ENCODE measurements at places on chromosomes 5 and 9. TPM values are rescaled to one million over a fixed set of nuclear protein-coding genes. Genes with fewer than 3 reads are reported as not detected.

The PCDHB16 gene
- 8.0 TPM for total RNA-seq

DNA sequence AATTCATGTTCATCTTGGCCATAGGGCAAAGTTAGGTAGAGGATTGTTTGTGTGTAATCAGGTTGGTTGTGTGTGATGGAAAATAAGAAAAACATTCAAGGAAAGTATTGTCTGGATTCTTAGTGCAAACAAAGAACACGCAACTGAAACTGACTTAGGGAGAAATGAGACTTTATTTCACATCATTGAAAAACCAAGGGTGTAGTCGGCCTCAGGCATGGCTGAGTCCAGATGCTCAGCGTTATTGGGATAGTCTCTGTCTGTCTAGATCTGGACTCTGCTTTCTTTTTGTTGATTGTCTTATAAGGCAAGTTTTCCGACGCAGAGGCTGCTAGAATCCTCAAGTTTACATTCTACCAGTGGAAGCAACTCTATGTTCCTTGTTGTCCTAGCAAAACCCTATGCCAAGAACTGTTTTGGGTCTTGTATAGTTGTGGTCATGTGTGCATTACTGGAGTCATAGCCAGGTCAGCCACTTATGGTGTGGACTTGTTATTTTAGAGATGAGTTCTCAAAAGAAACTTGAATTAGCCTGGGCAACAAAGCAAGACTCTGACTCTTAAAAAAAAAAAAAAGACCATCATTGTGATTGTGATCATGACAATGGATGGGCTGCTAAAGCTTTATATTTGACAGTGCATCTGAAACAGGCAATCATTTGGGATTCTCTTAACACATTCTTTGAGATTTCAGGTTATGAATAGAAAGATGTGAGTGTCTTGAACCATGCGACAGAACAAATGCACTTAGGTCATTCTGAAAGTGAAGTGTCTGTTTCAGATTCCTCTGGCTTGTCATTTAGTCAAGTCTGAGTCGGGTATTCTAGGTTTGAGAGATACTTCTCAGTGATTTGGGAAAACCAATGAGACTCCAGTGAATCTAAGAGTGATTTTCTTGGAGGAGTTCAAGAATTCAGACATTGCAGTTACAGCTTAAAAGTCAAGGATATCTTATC, 82.6 kb downstream of the DOCK2 start:
- H3K36me3 ChIP-seq = no peaks in the 10 kb centered on the region
- no peak overlapping the region for H3K4me3 ChIP-seq
- no peaks in the 10 kb centered on the region for H3K27me3 ChIP-seq
- DNase-seq = no peak

GRCh38 chr9:126481862-126482261, 131.9 kb upstream of the LMX1B start:
- DNase-seq = no peak
- no peak overlapping the region for H3K4me3 ChIP-seq
- no peak overlapping the region for H3K27ac ChIP-seq
- H3K27me3 ChIP-seq = no peaks in the 10 kb centered on the region

DNA sequence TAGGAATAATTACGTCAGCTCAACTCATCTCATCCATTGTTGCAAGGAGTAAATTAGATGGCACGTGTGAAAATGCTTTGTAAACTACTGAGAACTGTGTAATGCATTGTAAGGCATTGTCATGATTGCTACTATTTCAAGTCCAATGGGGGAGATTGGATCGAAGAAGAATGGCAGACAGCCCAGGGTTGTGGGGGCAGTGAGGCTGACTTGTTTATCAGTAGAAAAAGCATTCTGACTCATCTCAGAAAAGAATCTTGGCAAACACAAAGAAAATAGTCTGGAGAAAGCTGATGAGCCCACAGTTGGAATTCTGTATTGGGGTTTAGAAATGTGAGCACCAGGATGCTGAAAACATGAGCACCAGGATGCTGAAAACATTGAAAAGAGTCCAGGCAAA, 28.0 kb upstream of the DAP start:
- H3K4me1 ChIP-seq = 0 out of 2 replicates have a peak, but pooled peaks cover 1% of the 10 kb centered on the region
- no peak overlapping the region for H3K4me3 ChIP-seq
- no peaks in the 10 kb centered on the region for H3K36me3 ChIP-seq
- no peak overlapping the region for H3K27ac ChIP-seq
- H3K27me3 ChIP-seq = no peaks in the 10 kb centered on the region

The SREK1 gene
- total RNA-seq = 59.6 TPM

- no peaks in the 10 kb centered on the region for H3K27me3 ChIP-seq
- H3K27ac ChIP-seq = no peak overlapping the region
- H3K36me3 ChIP-seq = no peaks in the 10 kb centered on the region
- DNase-seq = no peak
- H3K4me1 ChIP-seq = no peaks in the 10 kb centered on the region
- no peak overlapping the region for H3K4me3 ChIP-seq
These were observed 189.5 kb downstream of the TMEM38B start for GRCh38 chr9:105883847-105884246.

DNA sequence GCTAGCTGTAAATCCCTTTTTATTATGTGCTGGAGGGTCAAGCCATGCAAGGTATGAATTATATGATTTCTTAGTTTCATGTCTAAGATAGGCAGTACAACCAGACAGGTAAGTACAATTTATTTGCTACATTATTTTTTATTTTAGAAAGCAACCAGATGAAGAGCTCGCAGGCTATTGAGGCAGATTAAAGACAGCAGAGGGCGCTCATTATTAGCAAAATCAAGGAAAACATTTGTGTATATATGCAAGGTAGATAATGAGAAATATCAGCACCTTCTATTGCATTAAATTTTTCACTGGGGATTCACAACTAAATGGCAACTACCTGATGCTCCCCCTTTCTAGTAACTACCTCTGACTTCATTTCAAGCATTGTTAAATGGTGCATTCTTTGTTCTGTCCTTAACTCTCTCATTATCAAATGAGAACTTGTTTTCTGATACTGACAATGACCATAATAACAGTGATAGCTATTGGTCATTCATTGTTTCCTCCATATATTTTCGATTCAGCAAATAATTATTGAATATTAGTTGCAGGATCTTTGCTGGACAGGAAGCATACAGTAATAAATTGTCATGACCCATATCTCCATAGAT, 8.6 kb downstream of the SCGB3A2 start:
- no peaks in the 10 kb centered on the region for H3K36me3 ChIP-seq
- H3K27me3 ChIP-seq = no peaks in the 10 kb centered on the region
- no peak for DNase-seq
- no peak overlapping the region for H3K27ac ChIP-seq
- H3K4me1 ChIP-seq = peaks cover 5% of the 10 kb centered on the region
- no peak overlapping the region for H3K4me3 ChIP-seq

The CD74 gene
- 19.9 TPM for total RNA-seq

DNA sequence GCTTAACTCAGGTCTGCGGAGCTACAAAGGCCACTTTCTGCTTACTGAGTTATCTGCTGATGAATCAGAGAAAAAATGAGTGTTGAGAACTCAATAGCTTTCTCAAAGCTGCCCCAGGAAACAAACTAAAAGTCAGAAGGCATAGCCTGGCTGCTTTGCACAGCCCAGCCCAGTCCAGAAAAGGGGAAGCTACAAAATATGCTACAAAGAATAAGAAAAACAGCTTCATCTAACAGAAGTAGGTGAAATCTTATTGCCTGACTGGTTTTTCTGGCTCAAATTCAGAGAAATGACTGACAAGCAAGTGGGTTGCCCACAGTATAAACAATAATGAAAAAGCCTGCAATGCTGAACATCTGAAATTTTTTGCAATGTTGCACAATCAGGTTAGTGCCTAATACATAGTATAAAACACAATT, 156.2 kb downstream of the PPP2R2B start:
- H3K27me3 ChIP-seq = no peaks in the 10 kb centered on the region
- no peak overlapping the region for H3K27ac ChIP-seq
- no peaks in the 10 kb centered on the region for H3K4me1 ChIP-seq

The SPRY4 gene
- 92.4 TPM for total RNA-seq

DNA sequence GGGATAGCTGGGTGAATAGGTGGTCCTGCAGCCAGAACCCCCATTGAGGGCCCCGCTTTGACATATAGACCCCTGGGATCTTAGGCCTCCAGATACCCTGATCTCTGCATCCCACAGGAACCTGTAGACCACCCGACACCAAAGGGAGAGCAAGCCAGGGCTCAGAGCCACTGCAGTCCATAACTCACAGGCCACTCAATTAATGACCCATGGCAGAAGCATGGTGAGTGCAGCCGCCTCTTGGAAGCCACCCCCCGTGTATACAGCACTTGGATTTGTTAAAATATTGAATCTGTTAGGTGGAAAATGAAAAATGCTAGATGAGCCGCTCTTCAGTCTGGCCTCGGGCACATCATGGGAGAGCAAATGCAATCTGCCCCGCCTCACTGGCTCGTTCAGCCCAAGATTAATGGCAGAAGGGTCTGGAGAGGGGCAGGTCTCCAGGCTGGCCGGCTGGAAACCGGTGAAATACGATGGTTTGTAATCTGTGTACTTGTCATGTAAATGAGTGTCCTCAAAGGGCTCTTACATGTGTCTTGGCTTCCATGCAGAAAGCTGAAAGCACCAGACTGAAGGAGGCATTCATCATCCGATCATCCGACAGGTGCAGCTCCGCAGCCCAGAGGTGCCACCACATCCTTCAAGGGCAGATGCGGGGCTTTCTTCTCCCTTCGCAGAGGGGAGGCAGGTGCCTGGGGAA, 111.3 kb downstream of the OLFM1 start:
- peak; percentile 70 for DNase-seq
- H3K4me1 ChIP-seq = peaks cover 14% of the 10 kb centered on the region
- H3K27ac ChIP-seq = no peak overlapping the region

- no peaks in the 10 kb centered on the region for H3K27me3 ChIP-seq
- H3K36me3 ChIP-seq = no peaks in the 10 kb centered on the region
- no peak overlapping the region for H3K4me3 ChIP-seq
These were observed 107.2 kb upstream of the RAD23B start for GRCh38 chr9:107175816-107176435.

The FCN2 gene
- total RNA-seq = not detected

The SERINC5 gene
- total RNA-seq = 54.7 TPM

The SOWAHA gene
- total RNA-seq = 0.20 TPM

DNA sequence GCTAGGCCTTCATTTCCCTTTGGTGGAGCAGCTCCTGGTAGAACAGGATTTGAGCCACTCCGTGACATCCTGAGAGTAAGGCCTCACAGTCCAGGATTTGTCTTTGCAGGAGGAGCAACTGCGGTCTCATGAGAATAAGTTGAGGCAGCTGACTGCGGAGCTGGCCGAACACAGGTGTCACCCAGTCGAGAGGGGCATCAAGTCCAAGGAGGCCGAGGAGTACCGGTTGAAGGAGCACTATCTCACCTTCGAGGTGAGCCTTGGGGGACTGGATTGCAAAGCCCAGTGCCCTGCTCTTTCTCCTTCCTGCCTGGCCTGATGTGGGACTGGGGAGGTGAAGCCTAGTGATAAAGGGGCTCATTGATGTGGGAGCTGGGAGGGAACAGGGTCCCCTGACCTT, 44.3 kb downstream of the PSD2 start:
- H3K4me3 ChIP-seq = no peak overlapping the region
- H3K27ac ChIP-seq = no peak overlapping the region
- no peaks in the 10 kb centered on the region for H3K4me1 ChIP-seq
- no peaks in the 10 kb centered on the region for H3K27me3 ChIP-seq

The GRAMD2B gene
- 7.6 TPM for total RNA-seq

- H3K27me3 ChIP-seq = no peaks in the 10 kb centered on the region
- H3K27ac ChIP-seq = no peak overlapping the region
- no peak for DNase-seq
- H3K4me3 ChIP-seq = no peak overlapping the region
- no peaks in the 10 kb centered on the region for H3K36me3 ChIP-seq
These were observed 55.7 kb upstream of the MAP3K1 start for GRCh38 chr5:56759521-56760216.

- no peak for DNase-seq
- no peak overlapping the region for H3K4me3 ChIP-seq
These were observed 205.8 kb downstream of the DEPDC1B start for GRCh38 chr5:60494144-60494543.

GRCh38 chr9:122498883-122499288, 11.7 kb upstream of the OR1J2 start:
- peak; percentile 80 for DNase-seq
- no peaks in the 10 kb centered on the region for H3K36me3 ChIP-seq
- H3K4me3 ChIP-seq = no peak overlapping the region

The ZNF622 gene
- 42.2 TPM for total RNA-seq

GRCh38 chr9:94623253-94623652, 16.1 kb downstream of the FBP1 start:
- H3K4me3 ChIP-seq = no peak overlapping the region
- H3K4me1 ChIP-seq = no peaks in the 10 kb centered on the region
- peak; percentile 82 for DNase-seq

The ASS1 gene
- 122 TPM for total RNA-seq

The IL13 gene
- total RNA-seq = not detected

The SMIM33 gene
- not detected for total RNA-seq

DNA sequence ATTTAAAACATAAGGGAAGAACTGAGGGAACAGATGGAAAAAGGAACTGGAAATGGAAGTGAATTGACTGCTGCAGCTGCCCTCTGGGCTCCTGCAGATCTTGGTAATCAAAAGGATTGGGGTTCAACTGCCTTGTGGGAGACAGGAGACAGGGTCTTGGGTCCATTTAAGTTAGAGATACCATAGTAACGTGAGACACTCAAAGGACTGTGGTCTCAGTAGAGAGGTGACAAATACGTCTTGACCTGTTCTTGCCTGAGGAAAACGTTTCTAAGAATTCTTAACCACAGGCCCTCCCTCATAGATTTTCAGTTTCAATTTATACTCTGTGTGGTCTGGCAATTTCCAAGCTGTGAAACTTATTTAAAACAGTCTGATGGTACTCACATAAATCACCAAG, 100.8 kb upstream of the DHFR start:
- peaks cover 9% of the 10 kb centered on the region for H3K4me1 ChIP-seq
- H3K27ac ChIP-seq = no peak overlapping the region
- DNase-seq = no peak
- H3K4me3 ChIP-seq = no peak overlapping the region

DNA sequence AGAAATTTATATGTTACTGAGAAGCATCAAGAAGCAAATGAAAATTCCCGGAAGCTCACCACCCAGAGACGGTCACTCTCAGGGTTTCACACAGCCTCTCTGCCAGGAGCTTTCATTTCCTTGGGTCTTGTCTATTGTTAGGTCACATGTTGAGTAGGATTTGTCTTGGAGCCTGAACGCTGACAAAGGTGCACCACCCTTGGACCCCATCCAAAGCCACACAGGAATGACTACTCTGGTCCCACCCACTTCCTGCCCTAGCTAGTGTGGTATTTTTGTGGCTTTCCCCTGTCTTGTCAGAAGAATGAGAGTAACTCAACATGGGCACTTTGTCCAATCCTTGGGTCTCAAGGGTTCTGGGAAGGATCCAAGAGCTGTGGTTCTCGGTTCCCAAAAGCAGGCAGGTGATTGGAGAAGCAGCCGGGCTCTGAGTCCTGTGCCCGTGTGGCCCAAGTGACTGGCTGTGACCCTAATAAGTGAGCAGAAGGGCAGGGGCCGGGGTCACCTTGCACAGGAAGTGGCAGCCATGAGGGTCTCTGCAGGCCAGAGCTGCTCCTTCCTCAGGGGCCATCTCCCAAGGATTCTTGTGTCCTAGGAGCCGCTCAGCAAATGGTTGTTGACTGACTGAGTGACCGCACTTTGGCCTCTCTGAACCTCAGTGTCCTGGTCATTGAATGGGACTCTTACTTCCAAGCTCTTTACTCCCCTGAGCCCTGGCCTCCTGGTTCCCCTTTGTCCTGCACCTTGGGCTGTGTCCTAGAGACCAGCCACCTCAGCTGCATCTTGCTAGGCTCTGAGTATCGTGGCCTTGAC, 6.9 kb downstream of the FGD3 start:
- no peak for DNase-seq
- H3K36me3 ChIP-seq = no peaks in the 10 kb centered on the region
- no peaks in the 10 kb centered on the region for H3K4me1 ChIP-seq
- no peak overlapping the region for H3K27ac ChIP-seq

The MARCHF3 gene
- 17.7 TPM for total RNA-seq
